NCI-H1092 treated with DMSO at 0.1 percent for 48 hours (cell line): ENCODE measurements at places on chromosomes 12 and 14.

DNA sequence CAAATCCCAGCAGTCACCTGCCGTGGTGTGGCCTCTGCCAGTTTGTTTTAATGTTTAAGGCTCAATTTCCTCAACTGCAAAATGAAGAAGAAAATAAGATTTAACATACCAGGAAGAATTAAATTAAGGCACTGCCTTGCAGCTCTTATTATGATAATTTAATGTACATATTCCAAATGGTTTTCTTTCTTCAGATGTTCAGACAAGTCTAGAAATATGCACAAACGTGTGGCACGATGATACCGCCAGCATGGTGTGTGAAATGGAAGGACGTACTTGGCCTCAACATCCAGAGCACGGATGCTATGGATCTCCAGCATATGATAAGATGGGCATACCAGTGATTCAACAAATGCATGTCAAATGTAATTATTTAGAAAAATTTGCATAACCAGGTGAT, 959.4 kb upstream of the TMEM132C start:
- DNase-seq = no peak

DNA sequence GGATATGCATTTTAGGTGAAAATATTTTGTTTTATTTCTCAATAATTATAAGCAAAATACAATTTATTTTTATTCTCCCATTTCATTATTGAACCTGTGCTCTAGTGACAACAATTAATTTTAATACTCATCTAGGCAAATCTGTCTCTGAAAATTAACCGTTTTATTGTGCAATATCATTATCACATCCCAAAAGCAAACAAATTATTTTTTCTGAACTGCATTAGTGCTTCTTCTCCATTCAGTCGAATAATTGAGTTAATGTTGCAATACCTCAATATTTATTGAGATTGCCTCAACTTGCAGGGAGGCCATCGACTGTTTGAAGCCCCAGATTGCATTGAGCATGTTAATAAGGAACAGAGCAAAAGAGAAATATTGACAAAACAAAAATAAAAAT, 303.2 kb upstream of the LRFN5 start:
- DNase-seq = no peak

GRCh38 chr14:92959761-92960680, 37.1 kb downstream of the CHGA start:
- peak; percentile 72 for DNase-seq

DNA sequence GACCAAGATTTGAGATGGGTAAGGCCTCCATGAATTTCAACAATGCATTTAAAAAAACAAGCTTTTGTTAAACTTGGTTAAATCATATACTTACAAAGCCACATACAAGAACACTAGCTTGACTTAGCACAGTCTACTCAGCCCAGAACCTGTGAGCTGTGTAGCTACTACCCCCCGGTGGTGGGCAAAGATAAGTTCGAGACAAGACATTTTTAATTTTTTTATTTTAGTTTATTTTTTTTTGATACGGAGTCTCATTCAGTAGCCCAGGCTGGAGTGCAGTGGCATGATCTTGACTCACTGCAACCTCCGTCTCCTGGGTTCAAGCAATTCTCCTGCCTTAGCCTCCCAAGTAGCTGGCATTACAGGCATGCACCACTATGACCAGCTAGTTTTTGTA, 3.7 kb upstream of the NECAP1 start:
- peak; percentile 13 for DNase-seq

GRCh38 chr14:20440465-20440864, 4.5 kb upstream of the KLHL33 start:
- DNase-seq = no peak

DNA sequence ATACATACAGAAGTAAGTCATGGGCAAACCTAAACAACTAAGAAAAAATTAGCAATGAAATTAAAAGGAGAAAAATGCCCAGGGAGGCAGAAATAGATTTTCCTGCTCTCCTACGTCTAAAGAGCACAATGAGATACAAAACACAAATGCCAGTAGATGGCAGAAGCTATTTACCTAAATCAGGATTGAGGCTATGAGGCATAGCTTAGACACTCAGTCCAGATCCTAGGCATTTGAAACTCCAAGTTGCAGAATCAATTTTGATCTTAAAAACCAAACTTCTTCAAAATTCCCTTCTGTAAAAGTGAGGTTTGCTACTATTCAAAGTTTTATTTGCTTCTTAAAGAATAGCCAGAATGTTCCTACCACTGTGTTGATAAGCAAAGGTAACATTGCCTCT, 368.6 kb downstream of the DAD1 start:
- DNase-seq = no peak

DNA sequence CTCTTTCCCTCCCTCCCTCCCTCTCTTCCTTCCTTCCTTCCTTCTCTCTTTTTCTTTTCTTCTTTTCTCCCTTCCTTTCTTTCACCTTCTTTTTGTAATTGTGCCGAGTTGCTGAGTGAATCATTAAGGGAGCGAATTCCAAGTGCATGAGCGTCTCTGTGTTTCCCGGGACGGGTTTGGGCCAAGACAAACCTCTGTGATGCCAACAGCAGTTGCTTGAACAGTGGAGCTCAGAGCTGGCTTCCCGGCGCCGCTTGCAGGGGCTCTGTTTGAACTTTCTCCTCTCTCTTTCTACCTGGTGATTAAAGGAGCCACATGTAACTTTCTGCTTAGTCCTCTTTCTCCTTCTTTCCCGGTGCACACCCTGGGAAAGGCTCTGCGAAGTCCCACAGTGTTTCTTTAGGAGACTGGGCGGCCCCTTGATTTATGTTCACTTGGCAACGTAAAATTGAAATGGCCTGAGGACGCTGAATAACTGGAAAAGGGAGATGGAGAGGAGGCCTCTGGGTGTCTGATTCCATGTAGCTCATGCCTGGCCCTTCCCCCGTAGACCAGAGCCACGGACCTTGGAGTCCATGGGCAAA, 33.7 kb upstream of the MAP1LC3B2 start:
- no peak for DNase-seq

DNA sequence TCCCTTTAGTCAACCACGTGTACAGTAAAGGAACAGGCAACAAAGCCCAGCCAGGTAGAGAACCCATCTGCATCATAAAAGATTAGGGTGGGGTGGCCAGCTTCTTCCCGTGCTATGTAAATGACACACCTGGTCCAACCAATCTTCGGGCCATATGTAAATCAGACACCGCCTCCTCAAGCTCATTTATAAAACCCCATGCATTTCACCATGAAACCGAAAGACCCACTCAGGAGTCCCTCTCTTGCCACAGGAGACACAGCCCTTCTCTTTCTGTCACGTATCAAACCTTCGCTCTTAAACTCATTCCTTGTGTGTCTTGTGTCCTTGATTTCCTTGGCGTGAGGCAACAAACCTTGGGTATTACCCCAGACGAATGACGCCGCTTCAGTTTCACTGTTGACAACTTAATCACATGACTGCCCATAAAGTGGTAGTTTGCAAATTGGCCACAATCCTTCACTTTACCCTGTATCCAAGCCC, 59.8 kb upstream of the TBPL2 start:
- DNase-seq = no peak

GRCh38 chr12:29695800-29696199, 87.9 kb downstream of the TMTC1 start:
- DNase-seq = no peak

- no peak for DNase-seq
Observed at GRCh38 chr12:43795716-43796280, 10.3 kb downstream of the TWF1 start.

DNA sequence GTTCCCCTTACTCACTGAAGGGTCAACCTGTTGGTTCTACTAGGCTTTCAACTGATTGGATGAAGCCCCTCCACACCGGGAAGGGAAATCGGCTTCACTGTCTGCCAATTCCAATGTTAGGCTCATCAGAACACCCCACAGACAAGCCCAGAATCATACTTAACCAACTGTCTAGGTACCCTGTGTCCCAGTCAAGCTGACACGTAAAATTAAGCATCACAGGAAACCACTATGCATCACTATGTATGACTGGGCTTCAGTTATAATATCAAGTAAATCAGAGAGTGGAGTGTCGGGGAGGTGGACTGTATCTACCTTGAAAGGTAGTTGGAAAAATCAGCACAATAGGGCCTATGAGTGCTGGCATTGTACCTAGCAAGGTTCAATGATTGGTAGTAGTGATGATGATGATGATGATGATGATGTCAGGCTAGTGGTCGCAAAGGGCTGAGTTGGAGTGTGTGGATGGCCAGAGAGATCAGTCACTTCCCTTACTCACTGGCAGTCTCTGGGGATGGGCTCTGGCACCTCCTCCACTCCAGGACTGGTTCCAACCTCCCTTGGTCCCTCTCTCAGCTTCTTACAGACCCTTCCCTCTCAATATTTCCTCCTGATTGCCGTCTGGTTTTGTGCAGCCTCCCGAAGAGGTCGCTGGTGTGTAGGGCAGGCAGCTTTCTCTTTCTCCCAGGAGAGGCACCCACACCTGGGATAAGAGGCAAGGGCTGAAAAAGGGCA, 3.3 kb upstream of the ATG101 start:
- DNase-seq = peak; percentile 8

DNA sequence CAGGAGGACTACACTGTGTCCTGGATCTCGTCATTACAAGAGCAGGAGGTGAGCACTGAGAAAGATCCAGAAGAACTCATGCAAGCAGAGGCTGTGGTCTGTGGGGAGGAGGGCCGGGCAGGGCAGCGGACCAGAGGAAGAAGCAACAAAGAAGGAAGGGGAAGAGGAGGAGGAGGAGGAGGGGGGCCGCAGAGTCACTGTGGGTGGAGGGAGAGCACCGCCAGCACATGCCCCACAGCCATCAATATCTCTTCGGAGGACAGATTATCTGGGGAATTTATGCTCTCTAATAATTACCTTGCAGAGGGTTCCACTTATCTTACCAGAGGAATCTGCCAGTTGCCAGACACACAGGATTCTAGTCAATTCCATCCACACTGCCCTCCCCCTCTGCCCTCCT, 105.6 kb downstream of the DPF3 start:
- no peak for DNase-seq

GRCh38 chr14:21088687-21089086, 9.8 kb downstream of the ZNF219 start:
- DNase-seq = no peak

DNA sequence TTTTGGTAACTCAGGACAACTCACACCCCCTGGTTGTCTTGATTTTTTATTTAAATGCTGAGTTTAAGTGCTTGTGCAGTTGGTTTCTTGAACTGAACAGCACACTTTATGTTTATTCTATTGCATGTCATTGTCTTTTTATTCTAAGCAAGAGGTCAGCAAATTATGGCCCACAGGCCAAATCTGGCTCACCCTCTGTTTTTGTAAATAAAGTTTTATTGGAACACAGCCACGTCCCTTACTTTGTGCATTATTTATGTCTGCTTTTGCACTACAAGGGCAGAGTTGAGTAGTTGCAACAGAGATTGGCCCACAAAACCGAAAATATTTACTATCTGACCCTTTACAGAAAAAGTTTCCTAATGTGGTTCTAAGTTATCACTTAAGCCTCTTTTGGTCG, 52.3 kb downstream of the SUDS3 start:
- DNase-seq = no peak

GRCh38 chr14:57889245-57889644, 23.4 kb upstream of the SLC35F4 start:
- DNase-seq = peak; percentile 63

DNA sequence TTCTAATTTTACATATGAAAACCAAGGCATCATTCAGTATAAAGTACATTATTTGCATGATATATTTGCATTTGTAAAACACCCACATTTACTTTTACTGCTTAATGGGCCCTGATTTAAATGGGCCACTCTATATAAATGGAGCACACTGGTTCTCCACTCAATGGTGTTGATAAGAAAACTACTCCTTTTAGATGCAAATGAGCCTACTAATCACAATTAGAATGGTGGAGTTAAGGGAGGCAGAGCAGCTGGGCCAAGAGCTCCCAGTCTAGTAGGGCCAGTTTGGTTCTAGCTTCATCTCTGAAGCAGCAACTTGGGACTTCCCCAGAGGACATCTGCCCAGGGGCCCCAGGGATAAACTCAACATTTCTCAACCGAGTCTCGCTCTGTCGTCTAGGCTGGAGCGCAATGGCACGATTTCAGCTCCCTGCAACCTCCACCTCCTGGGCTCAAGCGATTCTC, 120.7 kb downstream of the FOXN3 start:
- DNase-seq = no peak

- DNase-seq = no peak
Observed at GRCh38 chr14:67680121-67680602, 5.7 kb upstream of the VTI1B start.

DNA sequence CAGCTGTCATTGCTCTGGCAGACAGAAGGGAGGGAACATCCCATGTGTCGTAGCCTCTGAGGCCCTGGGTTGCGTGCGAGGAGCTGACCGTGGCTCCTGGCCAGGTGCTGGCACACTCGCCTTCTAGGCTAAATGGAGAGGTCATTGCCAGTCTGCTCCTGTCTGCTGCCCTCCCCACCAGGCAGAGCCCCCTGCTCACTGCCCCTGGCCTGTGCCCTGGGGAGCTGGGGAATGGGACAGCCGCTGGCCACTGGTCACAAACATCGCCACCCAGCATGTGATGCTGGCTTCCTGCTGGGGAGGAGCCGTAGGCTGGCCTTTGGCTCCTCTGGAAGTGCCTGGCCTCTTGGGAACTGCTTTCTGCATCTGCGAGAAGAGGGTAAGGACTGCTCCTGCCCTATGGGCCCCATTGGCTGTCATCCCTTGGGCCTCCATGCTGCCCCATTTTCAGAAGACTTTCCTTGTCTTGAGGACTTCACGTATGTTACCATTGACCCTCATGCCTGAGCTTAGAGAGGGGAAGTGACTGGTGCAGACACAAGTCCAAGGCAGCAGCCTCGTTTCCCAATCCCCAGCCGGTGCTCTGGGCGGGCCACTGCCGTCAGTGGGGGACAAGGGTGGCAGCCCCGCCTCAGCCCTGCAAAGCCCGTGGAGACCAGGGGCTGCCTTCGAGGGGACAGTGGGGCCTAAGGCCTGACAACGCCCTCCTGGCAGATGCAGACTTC, 2.0 kb upstream of the TNFAIP2 start:
- peak; percentile 74 for DNase-seq
